ENCODE measurements at places on chromosomes 5 and 9.

GRCh38 chr5:75234251-75234650 lies 2.4 kb downstream of the ANKRD31 start:
- DNase-seq, result no peak

GRCh38 chr5:135481387-135481786 lies 29.2 kb upstream of the TIFAB start:
- DNase-seq, result no peak

- DNase-seq, result no peak
These were observed 93.1 kb downstream of the RALGPS1 start for GRCh38 chr9:127007638-127008037.

- DNase-seq, result no peak
These were observed 36.0 kb upstream of the CREBRF start for GRCh38 chr5:173020154-173020581.

GRCh38 chr5:115772731-115773475 lies 43.6 kb downstream of the CDO1 start:
- DNase-seq, result no peak

DNA sequence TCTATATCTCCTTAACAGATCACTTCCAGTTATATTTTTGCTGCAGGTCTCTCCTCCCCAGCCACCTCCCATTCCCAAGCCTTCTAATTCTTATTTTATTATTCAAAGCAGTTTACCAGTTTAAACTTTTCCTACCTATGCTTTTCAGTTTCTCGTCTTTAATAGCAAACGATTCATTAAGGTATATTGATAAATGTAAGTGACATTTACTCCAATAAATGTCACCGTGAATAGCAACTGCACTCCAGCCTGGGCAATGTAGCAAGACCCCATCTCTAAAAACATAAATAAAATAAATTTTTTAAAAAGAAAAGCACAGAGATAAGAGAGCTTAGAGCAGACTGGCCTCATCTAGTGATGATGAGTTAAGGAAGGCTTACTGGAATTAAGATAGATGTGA lies 42.6 kb downstream of the ARRDC3 start:
- DNase-seq, result no peak

- DNase-seq, result no peak
These were observed 17.9 kb downstream of the SRFBP1 start for GRCh38 chr5:121979691-121980090.

DNA sequence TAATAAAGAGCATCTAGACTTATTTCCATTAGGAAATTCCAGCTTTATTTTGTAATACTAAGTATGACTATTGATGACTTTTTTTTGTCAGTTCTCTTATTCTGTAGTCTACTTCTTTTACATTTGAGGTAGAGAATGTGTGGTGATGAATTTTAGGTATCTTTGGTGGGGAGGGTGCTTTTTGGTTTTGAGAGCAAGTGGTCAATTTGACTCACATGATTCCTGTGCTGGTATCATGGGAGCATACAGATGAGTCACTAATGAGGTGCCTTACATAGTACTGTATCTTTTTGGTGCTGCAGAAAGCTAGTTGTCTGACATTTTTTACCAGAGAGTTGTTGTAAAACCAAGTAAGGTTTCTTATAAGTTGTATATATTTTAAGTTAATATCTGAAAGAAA lies 35.3 kb downstream of the ERBIN start:
- DNase-seq, result no peak

GRCh38 chr5:3347741-3348140 lies 247.9 kb upstream of the IRX1 start:
- DNase-seq, result no peak

- no peak for DNase-seq
These were observed 218.8 kb upstream of the WWC1 start for GRCh38 chr5:168072665-168073064.

GRCh38 chr9:91465420-91465819 lies 41.8 kb upstream of the NFIL3 start:
- no peak for DNase-seq

DNA sequence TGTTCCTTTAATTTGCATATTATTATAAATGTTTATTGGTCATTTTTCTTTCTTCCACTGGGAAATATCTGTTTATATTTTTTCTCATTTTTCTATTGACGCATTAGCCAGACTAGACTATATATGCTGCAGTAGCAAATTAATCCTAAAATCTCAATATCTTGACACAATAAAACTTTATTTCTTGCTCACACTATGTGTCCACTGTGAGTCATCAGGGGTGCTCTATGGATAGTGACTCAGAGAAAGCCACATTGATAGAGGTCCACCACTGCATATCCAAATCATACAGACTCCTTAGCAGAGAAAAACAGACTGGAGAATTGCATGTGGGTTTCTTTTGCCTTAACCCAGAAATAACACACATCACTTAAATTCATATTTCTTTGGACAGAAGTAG lies 20.8 kb downstream of the OR1L3 start:
- DNase-seq, result no peak

GRCh38 chr5:3948838-3949237 lies 353.2 kb downstream of the IRX1 start:
- no peak for DNase-seq

- DNase-seq, result no peak
These were observed 233.2 kb downstream of the SPATA31A1 start for GRCh38 chr9:39588500-39589137.

- no peak for DNase-seq
These were observed 65.1 kb downstream of the EFNA5 start for GRCh38 chr5:107605596-107606125.

- no peak for DNase-seq
These were observed 1972.1 kb downstream of the MAT2B start for GRCh38 chr5:165477546-165477945.

GRCh38 chr5:139104577-139105276 lies 93.4 kb downstream of the SIL1 start:
- no peak for DNase-seq

GRCh38 chr5:117302473-117302872 lies 727.9 kb upstream of the SEMA6A start:
- DNase-seq, result no peak
